ENCODE measurements at places on chromosomes 7 and 10.

DNA sequence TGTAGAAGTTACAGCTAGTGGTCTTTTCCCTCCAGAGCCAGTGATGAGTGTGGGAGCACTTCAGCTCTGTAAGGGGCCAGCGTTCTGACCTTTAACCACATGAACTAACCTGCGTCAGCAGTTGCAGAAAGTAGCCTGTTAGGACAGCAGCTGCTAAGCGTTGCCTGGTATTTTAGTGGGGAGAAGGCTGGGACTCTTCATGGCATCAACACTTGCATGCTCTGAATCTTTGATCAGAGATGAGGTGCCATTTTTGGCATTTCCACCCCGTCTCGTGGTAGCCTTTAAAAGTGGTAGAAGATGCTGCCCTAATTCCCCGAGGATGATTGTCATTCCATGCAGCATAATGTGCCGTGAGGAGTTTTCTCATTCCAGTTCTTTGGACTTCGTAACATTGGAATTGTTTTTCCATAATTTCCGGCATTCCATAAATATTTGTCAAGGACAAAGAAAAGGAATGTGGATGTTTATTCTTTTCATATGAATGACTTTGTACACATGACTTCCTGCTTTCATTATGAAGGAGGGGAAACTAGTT is 92.2 kb downstream of the AVL9 start:
- DNase-seq: peak; percentile 99

DNA sequence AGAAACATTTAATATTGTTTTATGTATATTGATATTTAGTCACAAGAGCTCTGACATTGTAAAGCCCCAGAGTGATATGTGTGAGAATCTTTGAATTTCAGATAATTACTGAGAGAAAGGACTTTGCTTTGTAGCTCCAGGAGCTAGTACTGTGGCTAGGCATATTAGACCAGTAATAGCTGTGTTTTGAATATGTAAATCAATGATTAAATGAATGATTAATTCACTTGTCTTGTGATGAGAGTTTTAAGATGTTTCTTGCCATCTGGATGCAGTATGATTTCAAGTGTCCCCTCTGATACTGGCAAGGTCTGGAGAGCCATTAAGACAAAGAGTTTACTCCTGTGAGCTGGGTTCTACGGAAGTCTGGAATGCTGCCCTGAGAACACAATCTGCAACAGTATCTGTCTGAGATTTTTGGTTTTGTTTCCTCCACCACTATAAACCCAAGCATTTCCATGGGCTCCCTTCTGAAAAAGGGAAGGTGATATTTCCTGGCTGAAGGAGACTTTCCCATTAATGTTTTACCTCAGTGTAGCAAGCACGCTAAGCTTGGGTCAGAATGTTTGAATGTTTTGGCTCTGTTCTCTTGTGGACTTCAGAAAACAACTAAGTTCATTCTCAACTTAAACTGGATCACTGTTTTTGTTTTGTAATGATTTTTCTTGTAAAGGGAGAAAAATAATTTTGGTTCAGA is 61.3 kb upstream of the BICC1 start:
- DNase-seq: no peak

GRCh38 chr10:74988832-74989561 is 122.5 kb upstream of the SAMD8 start:
- DNase-seq: no peak

DNA sequence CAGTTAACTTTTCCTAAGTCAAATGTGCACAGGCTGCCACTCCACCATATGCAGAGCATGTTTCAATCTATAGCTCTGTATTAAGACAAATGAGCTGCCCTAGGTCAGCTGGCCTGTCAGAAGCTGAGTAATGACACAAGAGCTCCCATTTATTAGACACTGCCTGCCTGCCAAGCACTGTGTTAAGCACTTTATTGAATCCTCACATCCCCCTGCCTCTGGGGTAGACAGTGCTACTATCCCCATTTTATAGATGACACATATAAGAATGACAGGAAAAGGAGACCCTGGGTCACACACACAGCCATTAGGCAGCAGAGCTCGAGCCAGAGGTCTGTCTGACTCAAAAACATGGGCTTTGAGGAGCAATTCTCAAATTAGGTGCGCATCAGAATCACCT is 179.8 kb upstream of the PDE1C start:
- no peak for DNase-seq

- DNase-seq: no peak
Measured at GRCh38 chr7:39259391-39260003, 281.8 kb downstream of the POU6F2 start.

DNA sequence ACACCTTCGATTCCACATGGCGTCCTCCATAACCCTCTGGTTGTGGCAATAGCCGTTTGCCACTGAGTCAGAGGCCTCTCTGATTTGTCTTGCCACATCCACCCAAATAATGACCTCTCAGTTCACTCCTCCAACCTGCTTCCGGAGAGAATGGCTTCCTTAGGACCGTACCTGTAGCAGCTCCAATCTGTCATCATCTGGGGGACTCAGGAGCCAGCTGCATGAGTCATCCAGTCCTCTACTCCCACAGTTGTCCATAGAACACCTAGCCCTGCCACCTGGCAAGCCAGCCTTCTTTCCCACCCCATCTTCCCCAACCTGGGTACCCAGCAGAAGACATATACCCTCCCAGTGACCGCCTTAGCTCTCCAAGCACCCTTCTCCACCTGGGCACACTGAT is 64.4 kb upstream of the MXI1 start:
- DNase-seq: no peak

- peak; percentile 65 for DNase-seq
Measured at GRCh38 chr10:21518149-21518640, 7.3 kb downstream of the SKIDA1 start.

GRCh38 chr10:63542835-63543575 is 21.8 kb downstream of the REEP3 start:
- DNase-seq: peak; percentile 20

DNA sequence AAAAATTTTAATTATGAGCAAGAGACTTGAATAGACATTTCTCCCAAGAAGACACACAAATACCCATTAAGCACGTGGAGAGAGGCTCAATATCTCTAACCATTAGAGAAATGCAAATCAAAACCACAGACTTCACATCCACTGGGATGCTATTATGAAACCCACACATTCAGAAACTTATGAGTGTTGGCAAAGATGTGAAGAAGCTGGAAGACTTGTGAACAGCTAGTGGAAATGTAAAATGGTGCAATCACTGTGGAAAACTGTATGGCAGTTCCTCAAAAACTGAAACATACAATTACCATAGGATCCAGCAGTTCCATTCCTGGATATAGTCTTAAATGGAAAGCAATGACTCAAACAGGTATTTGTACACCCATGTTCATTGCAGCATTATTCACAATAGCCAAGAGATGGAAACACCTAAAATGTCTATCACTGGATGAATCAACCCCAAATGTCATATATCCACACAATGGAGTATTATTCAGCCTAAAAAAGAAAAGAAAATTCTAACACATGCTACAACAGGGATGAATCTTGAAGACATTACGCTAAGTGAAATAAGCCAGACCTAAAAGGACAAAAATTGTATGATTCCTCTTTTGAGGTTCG is 53.5 kb upstream of the FRMD4A start:
- DNase-seq: no peak
